ENCODE measurements at places on chromosomes 3 and 15.
A peak's percentile ranks its signal among the peaks of the same experiment; 100 is the strongest.

DNA sequence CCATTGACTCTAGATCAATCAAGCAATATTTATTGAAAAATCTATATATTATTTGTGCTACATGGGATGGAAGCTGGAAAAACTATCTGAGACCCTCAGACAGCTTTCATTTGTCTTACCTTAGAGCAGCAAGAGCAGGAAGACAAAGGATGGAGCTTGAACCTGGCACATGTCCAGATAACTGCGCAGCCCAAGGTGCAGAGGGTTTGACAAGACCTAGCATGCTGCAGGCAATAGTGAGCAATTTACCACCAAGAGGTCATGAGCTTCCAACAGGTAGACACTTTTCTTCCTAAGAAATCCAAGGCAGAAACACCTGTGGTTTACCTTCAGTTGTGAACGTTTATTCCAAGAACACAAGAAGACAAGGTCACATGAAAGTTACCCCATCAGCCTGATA lies 214.7 kb upstream of the NECTIN3 start:
- DNase-seq: no peak

GRCh38 chr15:60583946-60584345 lies 105.0 kb upstream of the ICE2 start:
- no peak for DNase-seq

GRCh38 chr3:48125013-48125705 lies 63.1 kb downstream of the CDC25A start:
- peak; percentile 74 for DNase-seq

DNA sequence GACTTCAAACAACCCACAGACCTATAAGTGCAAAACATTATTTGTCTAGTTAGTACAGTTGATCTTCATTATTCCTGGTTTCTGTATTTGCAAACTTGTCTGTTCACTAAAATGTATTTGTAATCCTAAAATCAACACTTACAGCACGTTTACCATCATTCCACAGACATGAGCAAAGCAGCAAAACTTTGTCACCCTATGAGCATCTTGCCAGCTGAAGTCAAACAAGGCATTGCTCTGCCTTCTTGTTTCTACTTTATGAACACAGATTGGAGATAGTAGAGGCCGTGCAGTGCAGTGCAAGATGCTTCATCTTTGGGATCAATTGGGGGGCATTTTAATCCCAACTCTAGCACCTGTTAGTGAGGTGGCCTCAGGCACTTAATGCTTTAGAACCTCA lies 202.1 kb downstream of the NLGN1 start:
- no peak for DNase-seq

GRCh38 chr3:127629467-127630403 lies 750 bp downstream of the PODXL2 start:
- no peak for DNase-seq

GRCh38 chr3:194262925-194263305 lies 88.2 kb downstream of the CPN2 start:
- no peak for DNase-seq

GRCh38 chr3:188106006-188106405 lies 48.0 kb upstream of the LPP start:
- DNase-seq: no peak

DNA sequence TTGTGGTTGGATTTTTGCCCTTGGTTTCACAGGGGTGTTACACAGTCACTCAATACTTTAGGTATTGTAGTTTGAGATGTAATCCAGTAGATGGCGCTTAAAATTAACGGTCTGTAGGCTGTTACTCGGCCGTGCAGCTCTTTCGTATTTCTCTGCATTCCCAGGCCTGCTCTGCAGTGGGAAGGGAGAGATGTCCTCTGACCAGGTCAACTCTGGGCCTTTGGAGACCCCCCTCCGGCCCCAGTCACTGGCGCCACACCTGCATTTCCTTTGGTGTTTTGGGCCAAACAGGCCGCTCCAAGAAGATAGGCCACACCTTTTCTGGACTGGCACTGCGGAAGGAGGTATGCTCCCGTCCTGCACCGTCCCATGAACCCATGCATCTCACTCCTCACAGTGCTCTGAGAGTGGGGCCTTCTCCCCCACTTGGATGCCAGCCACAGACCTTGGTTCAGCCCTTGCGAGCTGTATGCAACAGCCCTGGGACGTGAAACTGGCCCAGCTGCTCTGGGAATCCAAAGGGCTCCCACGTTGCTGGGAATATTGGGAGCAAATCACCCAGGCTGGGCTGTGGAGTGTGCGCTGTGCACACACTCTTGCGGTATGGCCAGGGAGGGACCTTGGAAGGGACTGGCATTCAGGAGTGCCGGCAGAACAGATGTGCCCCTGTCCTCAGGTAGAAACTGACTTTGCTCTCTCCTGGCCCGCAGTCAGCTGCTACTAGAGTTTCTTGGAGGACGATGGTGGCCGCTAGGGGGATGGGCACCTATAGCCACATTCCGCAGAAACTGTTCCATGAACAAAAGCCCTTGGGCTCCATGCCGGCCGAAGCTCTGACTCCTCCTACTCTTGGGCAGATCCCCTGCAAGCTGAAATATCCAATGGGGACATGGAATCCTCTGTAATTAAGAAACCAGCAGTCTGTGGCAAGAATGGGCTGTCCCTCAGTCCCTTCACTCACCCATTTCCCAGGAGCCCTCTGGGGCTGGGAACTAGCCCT lies 410.5 kb upstream of the CADM2 start:
- DNase-seq: peak; percentile 51

DNA sequence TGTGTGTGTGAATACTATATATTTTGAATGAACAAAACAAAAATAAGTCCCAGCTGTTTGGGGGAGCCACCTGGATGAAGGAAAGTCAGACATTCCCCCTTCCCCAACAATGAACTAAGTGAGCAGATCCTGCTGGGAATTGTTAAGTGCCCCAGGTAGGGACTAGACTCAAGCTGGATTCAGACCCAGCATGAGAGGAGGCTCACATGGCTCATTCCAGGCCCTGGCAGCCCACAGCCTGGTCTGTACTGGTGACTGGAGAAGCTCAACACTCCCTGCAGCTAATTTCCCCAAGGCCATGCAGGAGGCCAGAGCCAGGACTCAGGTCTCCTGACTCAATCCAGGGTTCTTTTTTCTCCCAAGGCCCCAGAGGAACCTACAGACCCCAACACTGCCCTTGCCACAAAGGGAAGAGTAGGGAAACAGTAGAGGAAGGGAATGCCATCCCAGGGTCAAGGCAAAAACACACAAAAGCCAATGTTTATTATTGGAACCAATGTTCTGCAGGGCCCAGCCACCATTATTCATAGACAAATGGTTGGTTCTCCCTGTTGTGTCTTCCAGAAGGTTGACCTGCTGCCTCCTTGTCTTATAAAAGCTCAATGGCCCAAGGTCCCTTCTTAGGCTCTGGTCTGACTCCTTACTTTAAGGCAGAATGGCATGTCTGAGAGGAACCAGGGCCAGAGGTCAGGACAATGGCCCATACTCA lies 9.5 kb downstream of the IGDCC4 start:
- no peak for DNase-seq

GRCh38 chr15:78168608-78169007 lies 19.4 kb downstream of the IDH3A start:
- DNase-seq: no peak

DNA sequence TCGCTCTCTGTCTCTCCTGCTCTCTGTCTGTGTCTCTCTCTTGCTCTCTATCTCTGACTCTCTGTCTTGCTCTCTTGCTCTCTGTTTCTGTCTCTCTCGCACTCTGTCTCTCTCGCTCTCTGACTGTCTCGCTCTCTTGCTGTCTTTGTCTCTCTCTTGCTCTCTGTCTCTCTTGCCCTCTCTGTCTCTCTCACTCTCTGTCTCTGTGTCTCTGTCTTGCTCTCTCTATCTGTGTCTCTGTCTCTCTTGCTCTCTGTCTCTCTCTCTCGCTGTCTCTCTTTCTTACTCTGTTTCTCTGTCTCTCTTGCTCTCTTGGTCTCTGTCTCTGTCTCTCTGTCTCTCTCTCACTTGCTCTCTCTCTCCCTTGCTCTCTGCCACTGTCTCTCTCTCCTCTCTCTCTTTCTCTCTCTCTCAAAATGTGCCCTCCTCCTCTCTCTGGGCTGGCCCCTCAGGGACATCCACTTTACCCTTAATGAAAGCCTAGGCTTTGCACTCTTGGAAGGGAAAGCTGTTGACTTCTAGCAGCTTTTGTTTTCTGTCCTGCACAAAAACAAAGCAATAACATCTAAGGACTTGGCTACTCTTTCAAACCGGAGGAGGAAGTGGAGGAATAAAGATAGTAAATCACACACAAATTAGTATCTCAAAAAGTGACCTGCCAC lies 73.9 kb upstream of the NR2E3 start:
- no peak for DNase-seq

GRCh38 chr15:64985366-64986033 lies 4.2 kb downstream of the SPG21 start:
- DNase-seq: peak; percentile 49

GRCh38 chr15:91412138-91412928 lies 312.3 kb downstream of the SV2B start:
- DNase-seq: no peak

GRCh38 chr3:144662729-144663128 lies 691.1 kb downstream of the DIPK2A start:
- no peak for DNase-seq

DNA sequence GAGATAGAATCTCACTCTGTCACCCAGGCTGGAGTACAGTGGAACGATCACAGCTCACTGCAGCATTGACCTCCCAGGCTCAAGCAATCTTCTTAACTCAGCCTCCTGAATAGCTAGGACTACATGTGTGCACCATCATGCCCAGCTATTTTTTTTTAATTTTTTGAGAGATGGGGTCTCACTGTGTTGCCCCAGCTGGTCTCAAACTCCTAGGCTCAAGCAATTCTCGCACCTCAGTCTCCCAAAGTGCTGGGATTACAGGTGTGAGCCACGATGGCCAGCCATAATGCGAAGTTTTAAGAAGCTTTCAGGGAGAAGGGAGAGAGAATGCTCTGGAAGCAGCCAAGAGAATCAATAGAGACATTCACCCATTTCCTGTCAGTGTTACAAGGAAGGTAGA lies 42.7 kb downstream of the PRKAR2A start:
- no peak for DNase-seq

- DNase-seq: no peak
Measured at GRCh38 chr15:79930516-79930915, 33.7 kb upstream of the MTHFS start.

- DNase-seq: no peak
Measured at GRCh38 chr15:49934487-49934886, 184.5 kb downstream of the ATP8B4 start.

GRCh38 chr15:78018445-78018844 lies 59.1 kb downstream of the TBC1D2B start:
- no peak for DNase-seq

GRCh38 chr3:186815435-186815834 lies 9.2 kb upstream of the RFC4 start:
- DNase-seq: peak; percentile 70

DNA sequence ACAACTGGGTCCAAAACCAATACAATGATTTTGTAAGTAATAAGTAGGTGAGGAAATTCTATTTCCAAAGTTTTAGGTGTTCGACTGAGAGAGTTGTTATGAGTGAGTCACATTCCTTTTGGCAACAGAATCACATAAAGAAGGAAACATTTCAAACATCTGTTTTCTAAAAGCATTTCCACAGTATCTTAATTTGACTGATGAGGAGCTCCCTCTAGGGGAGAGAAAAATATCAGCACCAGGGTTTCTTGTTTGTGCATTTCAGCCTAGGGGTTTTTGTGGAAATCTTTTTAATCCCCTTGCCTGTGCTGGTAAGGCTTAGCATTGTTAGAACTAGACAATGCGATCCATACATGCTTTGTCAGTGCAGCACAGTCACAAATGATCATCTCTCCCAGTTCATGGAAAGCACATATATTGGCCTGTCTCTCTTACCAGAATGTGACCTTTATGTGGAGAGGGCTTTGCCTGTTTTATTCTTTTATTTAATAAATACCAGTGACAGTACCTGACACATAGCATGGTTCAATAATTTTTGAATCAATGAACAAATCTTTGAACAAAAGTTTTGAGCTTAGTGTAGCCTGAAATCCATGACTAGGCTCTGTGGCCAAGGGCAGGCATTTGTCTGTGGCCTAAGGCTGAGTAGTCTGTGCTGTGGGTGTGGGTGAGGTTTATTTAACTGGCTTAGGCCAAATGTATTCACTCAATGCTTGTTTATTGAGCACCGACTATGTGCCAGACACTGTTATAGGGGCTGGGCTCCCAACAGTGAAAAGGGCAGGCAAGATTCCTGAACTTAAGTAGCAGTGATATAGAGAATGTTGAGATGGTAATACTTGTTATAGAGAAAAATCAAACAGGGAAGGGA lies 21.1 kb upstream of the IQCF6 start:
- DNase-seq: peak; percentile 88

DNA sequence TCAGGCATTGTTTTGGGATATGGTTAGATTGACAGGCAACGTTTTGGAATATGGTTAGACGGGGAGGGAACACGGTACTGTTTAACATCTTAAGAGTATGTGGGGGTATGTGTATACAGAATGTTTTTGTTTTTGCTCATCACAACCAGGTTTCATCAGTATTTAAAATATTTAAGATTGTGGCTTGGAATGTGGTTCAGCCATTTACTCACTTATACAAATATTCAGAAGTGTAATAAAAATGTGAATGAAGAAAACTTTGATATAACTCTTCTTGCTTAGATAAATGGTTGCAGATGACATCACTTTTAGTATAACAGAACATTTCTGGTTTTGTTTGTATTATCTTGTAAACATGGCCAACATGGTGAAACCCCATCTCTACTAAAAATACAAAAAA lies 3.9 kb upstream of the PAK2 start:
- DNase-seq: peak; percentile 60

GRCh38 chr3:173743516-173743915 lies 346.0 kb downstream of the NLGN1 start:
- no peak for DNase-seq

DNA sequence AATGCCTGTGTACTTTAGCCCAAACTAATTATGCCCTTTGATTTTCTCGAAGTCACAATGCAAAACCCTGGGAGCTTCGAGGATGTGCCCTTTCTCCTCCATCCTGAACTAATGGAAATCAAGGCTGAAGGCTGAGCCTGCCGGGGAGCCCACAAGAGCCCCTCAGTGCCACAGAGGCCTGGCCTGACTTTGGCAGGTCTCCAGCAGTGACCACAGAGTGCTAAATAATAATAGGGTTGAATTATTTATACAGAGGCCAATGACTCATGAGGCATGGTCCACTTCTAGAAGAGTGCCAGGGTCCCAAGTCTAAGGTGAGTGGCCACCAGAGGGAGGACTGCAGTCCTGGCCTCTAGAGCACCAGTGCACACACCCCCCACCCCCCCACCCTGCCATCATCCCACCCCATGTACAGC lies 19.1 kb upstream of the GLCE start:
- no peak for DNase-seq

GRCh38 chr3:188059351-188059750 lies 94.6 kb upstream of the LPP start:
- no peak for DNase-seq

DNA sequence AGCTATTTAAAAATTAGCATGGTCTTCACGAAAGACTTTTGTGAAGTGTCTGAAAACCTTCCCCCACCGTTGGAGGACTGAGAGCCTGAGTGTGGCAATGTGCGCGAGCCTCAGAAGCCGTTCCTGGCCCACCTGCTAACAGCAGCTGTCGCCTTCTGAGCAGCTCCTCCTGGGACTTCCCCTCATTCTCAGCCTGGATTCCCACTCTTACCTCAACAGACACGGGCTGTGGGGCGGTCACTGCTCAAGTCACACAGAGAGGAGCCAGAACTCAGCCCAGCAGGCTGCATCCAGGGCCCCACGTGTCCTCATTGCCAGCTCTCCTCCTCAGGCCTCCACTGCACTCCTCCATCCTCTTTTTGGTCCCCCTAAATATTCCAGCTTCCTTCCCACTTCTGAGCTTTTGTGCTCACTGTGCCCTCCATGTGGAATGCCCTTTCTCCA lies 7.8 kb downstream of the DNASE1L3 start:
- DNase-seq: no peak

GRCh38 chr15:89877083-89877425 lies 16.7 kb downstream of the AP3S2 start:
- DNase-seq: no peak
